NCI-H1436 (cell line): ENCODE measurements at places on chromosomes 2 and 18.

DNA sequence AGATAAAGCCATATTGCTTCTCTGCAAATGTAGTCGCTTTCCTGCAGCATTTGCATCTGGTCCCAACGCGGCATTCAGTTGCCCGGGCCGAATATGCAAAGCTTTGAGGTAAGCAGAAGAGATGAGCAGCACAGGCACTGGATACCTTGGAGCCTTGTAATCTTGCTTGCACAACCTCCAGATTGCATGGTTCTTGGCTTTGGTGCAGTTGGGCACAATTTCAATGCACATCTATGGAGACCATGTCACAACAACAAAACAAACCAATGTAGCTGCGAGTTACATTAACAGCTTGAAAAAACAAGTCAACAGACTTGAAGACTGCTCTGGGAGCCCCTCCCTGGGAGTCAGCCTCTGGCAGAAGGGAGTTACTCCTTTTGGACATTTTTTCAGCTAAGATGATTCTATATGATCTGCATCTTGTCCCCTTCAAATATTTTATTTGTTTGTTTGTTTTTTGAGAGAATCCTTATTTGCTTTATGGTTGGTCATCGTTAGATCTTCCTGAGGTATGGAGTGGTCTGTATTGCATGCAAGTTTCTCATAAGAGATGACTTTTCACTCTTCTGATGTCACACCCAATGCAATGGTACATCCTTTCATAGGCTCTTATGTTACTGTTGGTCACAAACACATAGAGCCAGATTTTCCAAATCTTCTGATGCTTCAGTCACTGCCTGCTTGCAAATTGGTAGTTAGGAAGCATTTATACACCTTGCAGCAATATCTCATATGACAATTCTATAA lies 113.5 kb downstream of the EFEMP1 start:
- DNase-seq: no peak

DNA sequence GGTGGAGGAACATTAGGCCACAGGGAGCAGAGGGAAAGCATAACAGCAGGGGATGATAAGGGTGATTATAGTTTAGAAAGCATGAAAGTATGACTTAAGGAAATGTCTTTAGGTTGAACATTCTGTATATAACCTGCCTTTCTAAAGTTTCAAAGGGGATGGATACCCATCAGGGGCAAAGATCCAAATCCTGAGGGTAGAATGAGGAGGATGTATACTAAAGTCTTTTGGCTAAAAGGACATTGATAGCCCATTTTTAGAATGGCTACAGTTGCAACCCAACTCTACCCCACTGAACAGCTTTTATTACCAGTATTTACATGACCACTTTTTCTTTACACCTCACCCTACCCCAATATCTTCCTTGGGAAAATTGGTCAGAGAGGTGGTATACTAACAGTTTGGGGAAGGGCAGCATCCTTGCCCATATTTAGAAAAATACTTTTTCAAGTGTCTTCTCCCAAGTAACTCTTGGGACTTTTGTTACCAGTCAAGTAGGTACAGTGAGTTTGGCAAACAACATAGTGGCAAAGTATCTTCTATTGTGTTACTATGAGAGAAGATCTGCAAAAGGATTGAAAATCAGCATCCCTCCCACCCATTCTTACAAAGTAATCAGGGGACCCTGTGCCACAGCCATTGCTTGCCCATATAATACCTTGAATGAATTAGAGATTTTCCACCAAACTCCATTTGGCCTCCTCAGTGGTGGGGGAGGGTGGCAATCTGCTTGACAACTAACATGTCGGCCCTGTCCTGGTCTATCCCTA lies 8.3 kb downstream of the MAT2A start:
- DNase-seq: no peak

DNA sequence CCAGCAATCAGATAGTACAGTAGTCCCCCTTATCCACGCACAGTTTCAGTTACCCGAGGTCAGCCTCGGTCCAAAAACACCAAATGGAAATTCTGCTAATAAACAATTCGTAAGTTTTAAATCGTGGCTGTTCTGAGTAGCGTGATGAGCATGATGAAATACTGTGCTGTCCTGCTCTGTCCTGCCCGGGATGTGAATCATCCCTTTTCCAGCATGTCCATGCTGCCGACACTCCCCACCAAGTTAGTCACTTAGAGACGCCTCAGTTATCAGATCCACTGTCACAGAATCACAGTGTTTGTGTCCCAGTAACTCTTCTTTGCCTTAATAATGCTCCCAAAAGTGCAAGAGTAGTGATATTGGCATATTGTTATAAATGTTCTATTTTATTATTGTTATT lies 62.1 kb downstream of the MEX3C start:
- DNase-seq: no peak

- no peak for DNase-seq
These were observed 1185.6 kb upstream of the CELF4 start for GRCh38 chr18:38751211-38751610.

- no peak for DNase-seq
These were observed 638 bp downstream of the ST3GAL5 start for GRCh38 chr2:85888020-85888683.

GRCh38 chr2:102922321-102922720 lies 160.5 kb downstream of the TMEM182 start:
- DNase-seq: no peak

DNA sequence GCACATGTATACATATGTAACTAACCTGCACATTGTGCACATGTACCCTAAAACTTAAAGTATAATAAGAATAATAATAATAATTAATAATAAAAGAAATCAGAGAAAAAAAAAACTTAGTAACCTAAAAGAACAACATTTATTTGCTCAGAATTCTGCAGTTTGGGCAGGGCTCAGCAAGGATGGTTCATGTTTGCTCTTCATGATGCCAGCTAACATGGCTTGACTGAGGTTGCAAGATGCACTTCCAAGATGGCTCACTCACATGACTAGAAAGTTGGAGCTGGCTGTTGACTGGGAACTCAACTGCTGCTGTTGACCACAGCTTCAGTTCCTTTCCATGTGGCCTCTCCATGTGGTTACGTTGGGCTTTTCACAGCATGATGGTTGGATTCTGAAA lies 56.4 kb downstream of the KLHL29 start:
- DNase-seq: no peak

GRCh38 chr2:96095116-96095636 lies 21.2 kb downstream of the ADRA2B start:
- no peak for DNase-seq

DNA sequence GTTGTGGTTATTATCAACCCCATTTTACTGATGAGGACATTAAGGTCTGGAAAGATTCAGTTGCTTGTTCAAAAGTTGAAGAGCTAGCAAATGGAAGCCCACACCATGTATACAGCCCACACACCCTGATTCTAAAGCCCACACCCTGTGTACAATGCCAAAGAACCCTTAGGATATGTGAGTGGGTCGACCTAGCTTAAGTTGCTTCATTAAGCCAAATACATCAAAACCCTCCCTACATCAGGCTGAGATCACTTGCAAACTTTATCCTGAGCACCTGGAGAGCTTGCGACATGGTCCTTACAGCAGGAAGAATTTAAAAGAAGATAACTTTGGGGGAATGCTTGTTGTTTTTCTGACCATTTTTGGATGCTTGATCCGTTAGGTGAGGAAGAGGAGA lies 435 bp upstream of the ARHGAP25 start:
- no peak for DNase-seq

DNA sequence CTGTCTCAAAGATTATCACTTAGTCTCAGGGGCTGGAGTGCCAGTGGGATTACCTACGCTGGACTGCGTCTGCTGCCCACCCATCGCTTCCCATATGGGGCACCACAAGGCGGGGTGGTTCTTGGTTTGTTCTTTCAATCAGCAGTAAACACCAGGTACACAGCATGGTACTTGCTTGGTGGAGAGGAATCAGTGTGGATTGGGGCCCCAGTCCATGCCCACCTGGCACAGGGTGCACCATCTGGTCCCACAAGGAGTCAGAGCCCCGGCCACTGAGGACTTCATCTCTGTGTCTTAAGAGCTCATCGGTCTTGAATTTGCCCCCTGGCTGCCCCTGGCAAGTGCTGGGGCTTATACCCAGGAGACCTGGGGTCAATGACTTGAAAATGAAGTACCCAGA lies 96.2 kb downstream of the GLI2 start:
- DNase-seq: no peak

DNA sequence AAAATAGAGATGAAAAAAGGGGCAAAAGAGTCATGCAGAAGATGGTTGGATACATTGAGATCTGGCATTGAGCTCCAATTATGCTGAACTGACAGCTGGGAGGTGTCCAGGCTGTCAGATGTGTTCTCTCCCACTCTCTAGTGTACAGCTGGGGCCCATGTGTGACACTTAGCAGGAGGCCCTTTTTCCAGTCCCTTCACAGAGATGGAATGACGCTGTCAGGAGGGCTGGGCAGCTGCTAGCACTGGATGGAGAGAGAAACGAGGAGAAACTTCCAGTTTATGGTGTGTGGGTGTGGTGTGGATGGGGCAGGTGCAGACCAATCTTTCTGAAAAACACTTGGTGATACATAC lies 437.7 kb upstream of the HS6ST1 start:
- no peak for DNase-seq

- peak; percentile 28 for DNase-seq
These were observed 37.4 kb downstream of the ARL4C start for GRCh38 chr2:234459401-234460009.

- DNase-seq: peak; percentile 76
These were observed at the start of gene TMEM37 for GRCh38 chr2:119431155-119431975. Gene TMEM37 (plus strand): TSS chr2:119431854. CDS start chr2:119431904, 50 bp downstream.

DNA sequence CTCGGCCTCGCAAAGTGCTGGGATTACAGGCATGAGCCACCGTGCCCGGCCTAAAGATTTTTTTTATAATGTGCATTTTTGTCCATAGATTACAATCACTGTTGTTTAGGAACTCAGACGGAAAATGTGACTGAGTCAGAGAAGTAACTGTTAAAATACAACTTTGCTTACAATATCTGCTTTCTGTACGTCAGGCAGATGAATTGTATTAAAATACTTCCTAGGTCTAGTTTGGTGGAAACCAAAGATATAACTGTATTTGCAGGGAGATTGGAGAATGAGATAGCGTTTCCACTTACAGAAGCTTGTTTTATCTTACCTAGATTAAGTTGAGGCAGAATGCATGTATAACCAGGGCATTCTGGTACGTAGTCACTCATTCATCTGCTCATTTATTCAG lies 36.7 kb downstream of the ASAP2 start:
- no peak for DNase-seq

DNA sequence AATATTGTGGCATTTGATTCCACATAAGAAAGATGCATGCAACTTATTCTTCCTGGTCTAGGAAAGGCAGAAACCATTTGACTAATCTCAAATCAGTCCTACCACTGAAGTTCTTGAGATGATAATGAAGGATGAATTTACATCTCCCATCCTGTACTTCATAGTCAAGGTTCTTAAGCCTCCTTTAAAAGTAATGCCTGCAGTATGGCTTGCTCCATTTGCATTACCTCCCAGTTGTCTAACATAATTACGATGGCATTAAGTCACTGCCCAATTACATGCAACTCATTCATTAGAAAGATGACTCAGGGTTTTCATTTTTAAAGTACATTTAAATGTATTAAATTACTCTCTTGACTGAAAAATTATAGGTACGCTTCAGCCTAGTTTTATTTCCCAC lies 32.2 kb downstream of the THADA start:
- DNase-seq: peak; percentile 40

- DNase-seq: no peak
These were observed 24.7 kb upstream of the NMUR1 start for GRCh38 chr2:231554748-231555545.

GRCh38 chr18:49277395-49278036 lies 182.9 kb downstream of the DYM start:
- DNase-seq: no peak

- DNase-seq: no peak
These were observed 136.1 kb downstream of the DNER start for GRCh38 chr2:229578052-229578846.

GRCh38 chr18:57603871-57604270 lies 17.4 kb upstream of the FECH start:
- no peak for DNase-seq

DNA sequence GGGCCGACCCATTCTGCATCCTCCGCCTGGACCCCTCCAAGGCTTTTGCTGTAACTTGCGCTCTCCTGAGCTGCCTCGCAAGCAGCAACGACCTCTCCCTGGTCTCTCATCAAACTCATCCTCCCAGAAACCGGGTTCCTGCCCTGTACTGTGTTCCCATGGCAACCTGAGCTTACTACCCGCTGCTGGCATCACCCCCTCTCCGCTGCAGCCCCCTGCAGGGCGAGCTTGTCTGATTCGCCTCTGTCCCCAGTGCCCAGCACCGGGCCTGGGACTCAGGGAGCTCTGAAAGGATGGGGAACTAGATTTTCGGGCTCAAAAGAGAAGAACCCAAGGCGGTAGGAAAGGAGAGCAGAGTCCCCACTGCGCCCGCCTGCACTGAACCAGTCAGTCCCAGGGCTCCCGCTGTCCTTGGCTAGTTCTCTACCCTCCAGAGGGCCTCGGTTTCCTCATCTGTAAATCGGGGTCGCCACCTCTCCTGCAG lies 463 bp downstream of the HS1BP3 start:
- DNase-seq: peak; percentile 17

GRCh38 chr2:138023976-138024375 lies 59.7 kb downstream of the HNMT start:
- no peak for DNase-seq

DNA sequence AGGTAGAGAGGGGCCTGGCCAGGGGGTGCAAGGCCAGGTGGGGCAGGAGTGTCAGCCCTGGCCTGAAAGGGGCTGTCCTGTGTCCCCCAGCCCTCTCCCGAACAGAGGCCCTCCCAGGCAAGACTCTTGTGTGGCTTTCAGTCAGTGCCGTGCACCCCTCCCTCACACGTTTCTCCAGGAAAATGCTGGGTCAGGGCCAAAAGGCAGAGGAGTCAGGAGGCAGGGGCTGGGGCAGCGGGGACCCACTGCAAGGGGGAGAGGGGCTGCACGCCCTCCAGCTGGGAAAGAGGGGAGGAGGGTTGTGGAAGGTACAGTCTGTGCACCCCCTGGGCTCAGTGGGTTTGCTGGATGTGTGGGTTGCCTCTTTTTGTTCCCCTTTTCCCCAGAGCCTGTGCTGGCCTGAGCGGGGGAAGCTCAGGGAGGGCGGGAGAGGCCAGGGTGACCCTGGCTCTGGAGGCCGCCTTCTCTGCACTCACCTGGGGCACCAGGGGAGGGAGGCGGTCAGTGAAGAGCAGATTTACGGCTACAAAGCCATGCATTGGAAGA lies 4.1 kb downstream of the KCNF1 start:
- DNase-seq: no peak
